ENCODE measurements at places on chromosomes 3 and 15. TPM values are rescaled to one million over a fixed set of nuclear protein-coding genes. Genes with fewer than 3 reads are reported as not detected.

The CADM2 gene
- total RNA-seq, result not detected

The RFC4 gene
- 27.3 TPM for total RNA-seq

DNA sequence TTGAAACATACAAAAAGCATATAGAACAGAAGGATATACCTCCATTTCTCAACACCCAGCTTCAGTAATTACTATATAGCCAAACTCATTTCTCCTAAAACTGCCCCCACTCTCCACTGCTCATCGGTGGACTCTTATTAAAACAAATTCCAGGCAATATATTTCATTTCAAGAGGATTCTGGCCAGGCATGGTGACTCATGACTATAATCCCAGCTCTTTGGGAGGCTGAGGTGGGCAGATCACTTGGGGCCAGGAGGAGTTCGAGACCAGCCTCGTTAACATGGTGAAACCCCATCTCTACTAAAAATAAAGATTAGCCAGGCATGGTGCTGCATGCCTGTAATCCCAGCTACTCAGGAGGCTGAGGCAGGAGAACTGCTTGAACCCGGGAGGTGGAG is 40.9 kb downstream of the SNX4 start:
- no peak for DNase-seq

The SERINC4 gene
- not detected for total RNA-seq

DNA sequence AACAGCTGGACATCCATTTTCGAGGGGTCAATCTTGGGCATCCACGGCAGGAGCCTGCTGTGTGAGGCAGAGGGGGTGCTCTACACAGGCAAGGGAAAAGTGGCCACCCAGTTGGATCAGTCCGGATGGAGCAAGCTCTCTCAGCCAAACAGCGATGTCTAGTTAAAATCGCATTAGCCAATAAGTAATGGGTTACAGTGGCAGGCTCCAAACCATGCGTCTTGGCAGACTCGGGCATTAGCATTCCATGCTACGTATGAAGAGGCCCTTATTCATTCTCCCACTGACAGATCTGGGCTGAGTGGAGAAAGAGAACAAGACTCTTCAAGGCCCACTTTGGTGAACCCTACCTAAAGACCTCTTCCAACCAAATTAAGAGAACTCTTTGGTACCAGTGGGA is 49.3 kb downstream of the CCNB2 start:
- DNase-seq, result no peak

GRCh38 chr3:134325706-134326105 is 48.5 kb downstream of the AMOTL2 start:
- no peak for DNase-seq

DNA sequence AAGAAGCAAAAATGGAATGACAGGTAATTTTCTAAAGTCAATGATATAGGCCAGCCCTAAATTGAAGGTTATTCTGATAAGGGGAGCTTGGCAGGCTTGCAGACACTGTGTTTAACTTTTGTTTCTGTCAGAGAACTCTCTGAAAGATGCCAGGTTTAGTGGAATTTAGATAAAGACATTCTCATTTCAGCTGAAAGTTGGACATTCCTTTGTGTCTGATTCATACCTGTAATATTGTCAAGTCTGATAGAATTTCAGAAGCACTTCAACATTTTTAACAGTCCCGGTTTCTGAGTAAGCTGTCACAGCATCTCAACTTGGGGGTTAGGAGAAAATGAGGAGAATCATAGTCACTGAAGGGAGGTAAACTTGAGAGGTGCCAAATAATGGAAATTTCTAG is 84.0 kb downstream of the DIPK2A start:
- no peak for DNase-seq

The GOLGA8Q gene
- total RNA-seq, result not detected

DNA sequence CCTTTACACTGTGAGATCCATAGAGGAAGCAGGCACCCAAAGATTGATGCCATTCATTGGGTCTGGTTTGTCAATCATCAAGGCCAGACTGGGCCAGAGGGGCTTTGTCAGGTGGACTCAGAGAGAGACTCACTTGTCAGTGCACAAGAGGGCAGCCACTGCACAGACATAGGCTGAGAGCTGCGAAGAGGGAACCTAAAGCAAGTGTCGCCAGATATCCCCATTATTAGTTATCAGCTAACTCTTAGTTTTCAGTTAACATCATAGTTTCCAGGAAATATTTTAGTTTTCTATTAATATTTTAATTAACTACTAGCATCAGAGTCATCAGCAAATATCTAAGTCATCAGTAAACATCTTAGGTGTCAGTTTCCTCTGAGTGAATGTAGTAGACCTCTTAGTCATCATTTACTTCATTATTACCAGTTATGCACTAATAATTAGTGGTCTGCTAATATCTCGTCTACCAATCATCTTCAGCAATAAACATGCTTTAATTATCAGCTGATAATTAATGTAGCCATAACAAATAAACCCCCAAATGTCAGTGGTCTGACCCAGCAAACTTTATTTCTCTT is 41.7 kb upstream of the LIMD1 start:
- no peak for DNase-seq

DNA sequence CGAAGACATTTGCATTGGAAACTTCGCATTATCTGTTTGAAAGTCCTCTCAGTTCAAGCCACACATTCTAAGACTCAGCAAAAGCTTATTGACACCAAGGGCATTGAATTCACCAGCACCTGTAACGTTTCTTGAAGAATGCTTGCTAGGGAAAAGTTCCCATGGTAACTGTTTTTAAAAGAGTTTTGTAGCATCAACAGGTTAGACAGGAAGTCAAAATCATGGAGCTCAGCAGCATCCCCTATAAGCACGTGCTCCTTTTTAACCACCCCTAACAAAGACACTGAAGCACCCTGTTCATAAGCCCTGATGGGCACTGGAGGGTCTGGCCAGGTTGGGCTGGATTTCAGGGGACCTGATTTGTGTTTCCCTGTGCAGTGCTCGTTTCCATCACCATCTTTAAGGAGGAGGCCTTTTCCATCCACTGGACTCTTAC is 229.7 kb upstream of the BHLHE40 start:
- DNase-seq, result no peak

The BUB1B gene
- total RNA-seq, result 15.2 TPM

DNA sequence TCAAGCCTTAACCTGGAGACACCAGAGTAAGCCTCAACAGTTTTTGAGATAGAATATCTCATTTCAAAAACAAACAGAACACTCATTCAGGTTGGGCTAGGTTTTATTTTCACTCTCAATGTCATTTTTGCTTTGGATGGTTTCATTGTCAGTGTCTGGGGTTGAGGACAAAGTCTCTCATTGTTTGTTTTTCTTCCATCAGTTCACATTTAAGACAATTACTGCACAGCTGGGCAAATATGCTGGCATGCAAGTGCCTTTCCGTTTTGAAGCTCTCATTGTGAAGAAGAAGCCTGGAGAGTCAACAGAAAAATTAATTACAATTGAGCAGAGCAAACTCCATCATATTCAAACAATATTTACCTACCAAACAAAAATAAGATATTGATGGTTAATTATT is 1050.0 kb downstream of the TBL1XR1 start:
- DNase-seq, result no peak

GRCh38 chr15:63211549-63211948 is 22.1 kb downstream of the RAB8B start:
- no peak for DNase-seq

DNA sequence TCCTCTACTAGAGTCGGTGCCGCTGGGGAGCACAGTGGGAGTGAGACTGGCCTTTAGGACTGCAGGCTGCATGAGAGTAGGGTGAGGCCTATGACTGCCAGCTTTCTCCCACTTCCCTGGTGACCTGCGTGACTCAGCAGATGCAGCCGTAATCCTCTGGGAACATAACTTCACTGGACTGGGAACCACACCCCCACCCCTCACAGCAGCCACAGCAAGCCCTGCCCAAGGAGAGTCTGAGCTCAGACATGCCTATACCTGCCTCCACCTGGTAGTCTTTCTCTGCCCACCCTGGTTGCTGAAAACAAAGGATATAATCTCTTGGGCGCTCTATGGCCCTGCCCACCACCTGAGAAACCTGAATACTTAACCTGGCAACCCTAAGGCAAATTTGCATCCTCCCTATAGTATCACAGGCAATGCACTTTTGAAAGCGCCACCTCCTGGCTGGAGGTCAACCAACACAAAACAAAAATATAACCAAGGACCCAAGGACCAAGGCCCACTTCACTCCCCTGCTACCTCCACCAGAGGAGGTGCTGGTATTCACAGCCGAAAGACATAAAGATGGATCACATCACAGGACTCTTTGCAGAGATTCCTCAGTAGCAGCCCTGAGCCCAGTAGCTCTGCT is 308.9 kb downstream of the CTNNB1 start:
- DNase-seq, result no peak

DNA sequence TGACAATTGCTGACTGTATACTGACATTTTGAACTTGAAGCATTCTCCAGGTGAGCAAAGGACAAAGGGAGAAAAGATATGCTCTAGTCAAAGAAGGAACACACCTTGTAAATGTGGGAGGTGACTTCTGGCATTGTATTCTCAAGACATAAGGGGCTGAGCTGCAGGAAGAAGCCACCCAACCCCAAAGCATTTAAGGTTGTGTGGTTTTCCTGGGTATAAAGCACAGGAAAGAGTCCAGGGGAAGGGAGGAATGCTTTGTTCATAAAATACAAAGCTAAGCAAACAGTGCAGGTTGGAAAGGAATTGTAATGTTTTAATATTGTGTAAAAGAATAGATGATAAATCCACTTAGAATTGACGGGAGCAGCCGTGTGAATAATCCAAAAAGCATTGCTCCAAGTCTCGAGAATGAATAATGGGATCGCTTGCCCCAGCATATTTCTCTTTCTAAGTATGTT is 102.4 kb upstream of the LRIG1 start:
- no peak for DNase-seq

DNA sequence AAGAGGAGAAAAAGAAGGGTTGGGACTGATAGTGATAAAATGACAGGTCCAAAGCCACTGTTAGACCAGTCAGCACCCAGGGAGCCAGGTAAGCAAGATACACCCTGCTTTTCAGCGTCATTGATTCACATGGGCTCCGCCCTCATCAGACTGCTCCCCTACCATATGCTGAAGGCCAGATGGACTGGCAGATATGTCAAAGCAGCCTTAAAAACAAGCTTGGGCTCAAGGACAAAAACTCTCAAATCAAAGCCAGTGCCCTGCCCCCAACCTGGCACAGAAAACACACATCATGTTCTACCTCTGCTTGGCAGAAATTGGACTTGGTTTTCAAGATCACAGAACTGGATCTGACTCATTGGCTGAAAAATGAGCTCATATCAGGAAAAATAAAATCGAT is 33.4 kb downstream of the SH3BP5 start:
- DNase-seq, result no peak

DNA sequence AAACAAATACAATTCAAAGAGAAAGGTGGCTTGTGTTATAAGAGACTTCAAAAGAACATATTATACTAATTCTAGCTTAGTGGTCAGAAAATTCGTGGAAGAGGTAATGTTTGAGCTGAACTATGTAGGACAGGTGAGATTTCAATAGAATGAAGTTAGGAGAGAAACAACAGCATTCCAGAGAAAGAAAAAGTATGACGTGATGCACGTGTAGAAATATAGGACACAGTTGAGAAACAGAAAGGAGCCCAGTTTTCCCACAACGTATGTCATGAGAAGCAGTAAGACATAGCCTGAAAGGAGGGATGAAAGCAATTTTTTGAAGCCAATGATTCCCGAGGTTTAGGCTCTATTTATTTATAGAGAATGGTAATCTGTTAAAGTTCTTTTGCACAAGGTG is 18.7 kb upstream of the P3H2 start:
- no peak for DNase-seq

GRCh38 chr3:126865736-126866135 is 117.2 kb upstream of the PLXNA1 start:
- no peak for DNase-seq

DNA sequence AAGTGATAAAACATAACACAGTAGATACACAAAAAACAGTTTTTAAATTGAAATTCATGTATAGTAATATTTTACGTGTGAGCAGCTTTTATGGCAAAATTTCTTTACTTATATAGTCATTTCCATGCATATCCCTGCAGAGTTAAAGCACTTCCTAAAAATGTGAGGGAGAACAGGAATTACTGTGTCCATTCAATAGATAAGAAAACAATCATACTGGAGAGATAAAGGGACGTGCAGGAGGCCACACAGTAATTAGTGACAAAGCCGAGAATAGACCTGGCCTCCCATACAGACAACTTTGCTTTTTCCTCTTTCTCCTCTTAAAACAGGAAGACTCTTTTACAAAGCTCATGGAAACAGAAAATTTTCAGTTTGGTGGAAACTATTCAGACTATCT is 247.5 kb downstream of the CDIN1 start:
- DNase-seq, result no peak

All from glomerular endothelial cell (primary cell).